ENCODE measurements at places on chromosomes 1 and 21. TPM values are rescaled to one million over a fixed set of nuclear protein-coding genes. Genes with fewer than 3 reads are reported as not detected.
A peak's percentile ranks its signal among the peaks of the same experiment; 100 is the strongest.

DNA sequence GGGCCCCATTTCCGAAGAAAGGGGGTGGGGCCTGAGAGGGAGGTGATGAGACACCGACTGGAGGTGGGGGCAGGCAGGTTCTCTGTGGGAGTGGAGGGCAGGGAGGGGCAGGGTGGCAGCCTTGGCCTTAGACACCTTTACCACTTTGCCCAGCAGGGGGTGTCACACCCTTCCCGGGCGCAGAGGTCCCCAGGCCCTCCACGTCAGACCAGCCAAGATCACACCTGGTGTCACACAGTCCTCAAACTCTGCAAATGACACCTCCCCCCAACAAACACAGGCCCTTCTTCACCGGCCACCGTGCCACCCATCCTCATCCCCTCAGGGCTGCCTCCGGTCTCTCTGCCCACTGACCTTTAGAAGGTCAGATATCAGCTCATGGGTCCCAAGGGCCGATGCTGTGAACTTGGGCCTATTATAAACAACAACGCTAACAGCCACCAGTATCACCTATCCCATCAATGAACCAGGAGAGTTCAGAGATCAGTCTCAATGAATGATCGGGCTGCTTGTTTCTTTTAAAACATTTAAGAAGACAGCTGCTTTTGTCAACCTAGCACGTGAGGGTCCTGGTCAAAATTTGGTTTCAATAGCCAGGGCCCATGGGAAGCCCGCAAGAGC is 103.9 kb downstream of the CASZ1 start:
- peak; percentile 59 for DNase-seq

GRCh38 chr1:87915771-87916170 is 587.1 kb downstream of the LMO4 start:
- DNase-seq: no peak

SELL gene
- total RNA-seq: not detected

GRCh38 chr1:56814205-56814604 is 5.0 kb downstream of the FYB2 start:
- no peak for DNase-seq

SEMA6C gene
- 9.5 TPM for total RNA-seq

- no peak for DNase-seq
These were observed 125.0 kb upstream of the B3GALT2 start for GRCh38 chr1:193311226-193311948.

HES3 gene
- not detected for total RNA-seq

OTUD3 gene
- 12.0 TPM for total RNA-seq

- peak; percentile 34 for DNase-seq
These were observed 133.3 kb downstream of the PGBD5 start for GRCh38 chr1:230292689-230293389.

GRCh38 chr1:157505481-157506272 is 46.6 kb downstream of the FCRL5 start:
- peak; percentile 78 for DNase-seq

GBP6 gene
- not detected for total RNA-seq

HNRNPCL2 gene
- total RNA-seq: not detected

SLC9C2 gene
- total RNA-seq: not detected

DNA sequence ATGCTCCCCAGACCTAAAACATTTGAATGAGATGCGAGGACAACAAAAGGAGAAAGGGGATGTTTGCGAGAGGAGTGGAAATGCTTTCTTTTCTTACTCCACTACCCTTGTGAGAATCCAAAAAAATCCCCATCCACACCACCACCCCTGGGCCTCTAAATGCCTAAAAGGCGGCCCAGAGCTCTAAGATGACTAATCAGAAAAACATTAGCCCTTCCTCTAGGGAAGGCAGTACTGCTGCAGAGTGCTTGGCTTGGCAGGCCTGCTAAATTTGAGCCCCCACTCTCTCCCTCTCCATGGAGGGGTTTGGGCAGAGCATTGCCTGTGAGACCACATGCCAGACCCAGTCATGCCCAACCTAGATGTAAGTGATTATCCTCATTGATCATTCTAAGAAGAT is 347.9 kb downstream of the USH2A start:
- peak; percentile 26 for DNase-seq

TLCD4 gene
- 1.9 TPM for total RNA-seq

DNA sequence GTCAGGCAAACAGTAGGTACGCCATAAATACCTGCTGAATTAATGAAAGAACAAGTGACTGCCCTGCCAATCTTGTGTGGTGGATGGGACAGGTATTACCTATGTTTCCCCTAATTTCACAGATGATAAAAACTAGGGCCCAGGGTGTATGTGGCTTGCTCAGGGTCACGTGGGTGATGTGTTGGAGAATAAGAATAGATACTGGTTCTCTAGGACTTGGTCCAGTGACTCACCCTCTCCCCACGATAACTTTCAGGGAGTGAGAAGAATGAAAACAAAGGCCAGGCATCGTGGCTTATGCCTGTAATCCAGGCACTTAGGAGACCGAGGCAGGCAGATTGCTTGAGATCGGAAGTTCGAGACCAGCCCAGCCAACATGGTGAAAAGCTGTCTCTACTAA is 26.7 kb downstream of the SLC26A9 start:
- DNase-seq: peak; percentile 44

GRCh38 chr1:59124166-59124565 is 172.7 kb upstream of the FGGY start:
- DNase-seq: peak; percentile 31

OR6F1 gene
- not detected for total RNA-seq

GRCh38 chr1:40027647-40028046 is 12.9 kb upstream of the CAP1 start:
- no peak for DNase-seq

PYGO2 gene
- 32.1 TPM for total RNA-seq

DNA sequence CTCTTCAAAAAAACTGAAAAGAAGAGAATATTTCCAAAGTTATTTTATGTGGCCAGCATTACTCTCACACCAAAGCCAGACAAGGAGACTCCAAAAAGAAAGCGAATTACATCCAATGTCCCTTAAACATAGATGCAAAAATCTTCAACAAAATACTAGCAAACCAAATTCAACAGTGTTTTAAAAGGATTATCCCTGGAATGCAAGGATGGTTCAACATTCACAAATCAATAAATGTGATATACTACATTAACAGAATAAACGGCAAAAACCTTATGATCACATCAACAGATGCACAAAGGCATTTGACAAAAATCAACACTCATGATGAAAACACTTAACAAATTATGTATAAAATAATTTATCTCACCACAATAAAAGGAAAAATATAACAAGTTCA is 207.8 kb downstream of the DENND1B start:
- DNase-seq: no peak

DNA sequence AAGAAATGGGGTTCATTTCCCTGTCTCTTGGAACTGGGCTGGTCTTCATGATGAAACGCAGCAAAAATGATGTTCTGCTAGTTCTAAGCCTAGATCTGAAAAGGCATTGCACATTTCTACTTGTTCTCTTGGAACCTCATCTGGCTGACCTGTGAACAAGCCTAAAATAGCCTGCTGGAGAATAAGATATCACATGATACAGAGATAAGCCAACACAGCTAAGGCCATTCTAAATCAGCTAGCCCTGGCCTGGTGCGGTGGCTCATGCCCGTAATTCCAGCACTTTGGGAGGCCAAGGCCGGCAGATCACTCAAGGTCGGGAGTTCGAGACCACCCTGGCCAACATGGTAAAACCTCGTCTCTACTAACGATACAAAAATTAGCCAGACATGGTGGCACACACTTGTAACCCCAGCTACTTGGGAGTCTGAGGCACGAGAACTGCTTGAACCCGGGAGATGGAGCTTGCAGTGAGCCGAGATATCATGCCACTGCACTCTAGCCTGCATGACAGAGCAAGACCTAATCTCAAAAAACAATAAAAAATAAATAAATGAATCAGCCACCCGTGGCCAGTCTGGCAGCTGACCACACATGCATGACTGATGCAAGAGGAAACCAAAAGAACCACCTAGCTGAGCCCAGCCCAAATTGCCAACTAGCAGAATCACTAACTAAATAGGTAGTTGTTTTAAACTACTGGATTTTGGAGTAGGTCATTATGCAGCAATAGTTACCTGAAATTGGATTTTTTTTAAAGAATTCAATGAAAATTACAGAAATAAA is 18.0 kb downstream of the CD244 start:
- peak; percentile 32 for DNase-seq

DNA sequence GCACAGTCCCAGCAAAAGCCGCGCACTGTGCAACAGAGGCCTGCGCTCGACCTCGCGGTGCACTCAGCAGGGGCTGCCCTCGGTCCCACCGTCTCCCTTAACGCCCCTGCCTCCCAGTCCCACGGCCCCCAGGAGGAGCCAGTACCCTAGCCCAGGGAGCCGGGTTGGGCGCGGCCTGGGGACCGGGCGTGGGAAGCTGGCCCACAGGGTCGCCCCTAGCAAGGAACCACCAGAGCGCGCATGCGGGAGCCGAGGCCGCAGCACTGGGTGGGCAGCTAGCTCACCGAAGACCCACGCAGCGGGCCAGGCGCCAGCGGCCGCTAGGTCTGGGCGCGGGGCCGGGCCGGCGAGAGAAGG is 21.6 kb upstream of the ZNF678 start:
- DNase-seq: no peak

CERS2 gene
- 270 TPM for total RNA-seq

TGFB2 gene
- total RNA-seq: 5.3 TPM

UTS2 gene
- total RNA-seq: not detected

GLUL gene
- total RNA-seq: 437 TPM

FCRL4 gene
- not detected for total RNA-seq

CELA3A gene
- not detected for total RNA-seq

KRTAP7-1 gene
- not detected for total RNA-seq

- DNase-seq: peak; percentile 90
These were observed 49.9 kb upstream of the GUCA2A start for GRCh38 chr1:42214447-42214871.

- DNase-seq: no peak
These were observed 1.2 kb upstream of the HIVEP3 start for GRCh38 chr1:41919764-41920397.

- DNase-seq: no peak
These were observed 8.4 kb downstream of the EFNA3 start for GRCh38 chr1:155086856-155087535.

ZNF670 gene
- 7.1 TPM for total RNA-seq

DNA sequence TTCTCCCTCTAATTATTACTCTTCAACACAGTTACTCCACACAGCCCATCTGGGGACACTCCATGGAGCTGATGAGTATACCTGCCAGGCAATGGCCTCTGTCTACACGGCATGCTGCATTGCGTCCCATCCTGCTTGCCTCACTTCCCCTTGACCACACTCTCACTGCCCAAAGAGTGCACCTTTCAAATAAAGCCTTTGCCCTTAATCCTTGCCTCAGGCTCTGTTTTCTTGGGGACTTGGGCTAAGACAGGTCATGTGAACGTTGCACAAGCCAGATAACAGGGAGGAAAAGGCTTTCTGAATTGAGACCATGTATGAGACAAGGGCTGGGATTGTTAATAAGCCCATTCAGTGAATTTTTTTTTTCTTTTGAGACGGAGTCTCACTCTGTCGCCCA is 40.0 kb upstream of the SIM2 start:
- DNase-seq: no peak

PLPP3 gene
- total RNA-seq: 0.84 TPM

DNA sequence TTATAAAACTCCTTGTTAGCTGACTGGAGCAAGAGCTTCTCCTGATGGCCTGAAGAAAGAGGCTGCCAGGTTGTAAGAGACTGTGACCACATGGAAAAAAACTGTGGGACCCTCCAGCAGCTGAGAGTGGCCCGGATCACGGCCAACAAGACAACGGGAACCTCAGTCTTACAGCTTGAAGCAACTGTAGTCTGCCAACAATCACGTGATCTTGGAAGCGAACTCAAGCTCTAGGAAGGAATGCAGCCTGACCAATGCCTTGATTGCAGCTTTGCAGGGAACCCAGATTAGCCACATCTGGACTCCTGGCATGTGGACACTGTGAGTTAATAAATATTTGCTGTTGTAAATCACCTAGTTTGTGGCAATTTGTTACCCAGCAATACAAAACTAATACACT is 442.6 kb upstream of the PRMT6 start:
- no peak for DNase-seq

STXBP3 gene
- total RNA-seq: 58.4 TPM

Measured in MCF 10A (cell line).